ENCODE measurements at places on chromosomes 16 and 17.

GRCh38 chr17:45001310-45001709, 33.2 kb upstream of the C1QL1 start:
- DNase-seq = no peak

- no peak for DNase-seq
Measured at GRCh38 chr16:35533683-35534082, 2074.3 kb downstream of the TP53TG3F start.

DNA sequence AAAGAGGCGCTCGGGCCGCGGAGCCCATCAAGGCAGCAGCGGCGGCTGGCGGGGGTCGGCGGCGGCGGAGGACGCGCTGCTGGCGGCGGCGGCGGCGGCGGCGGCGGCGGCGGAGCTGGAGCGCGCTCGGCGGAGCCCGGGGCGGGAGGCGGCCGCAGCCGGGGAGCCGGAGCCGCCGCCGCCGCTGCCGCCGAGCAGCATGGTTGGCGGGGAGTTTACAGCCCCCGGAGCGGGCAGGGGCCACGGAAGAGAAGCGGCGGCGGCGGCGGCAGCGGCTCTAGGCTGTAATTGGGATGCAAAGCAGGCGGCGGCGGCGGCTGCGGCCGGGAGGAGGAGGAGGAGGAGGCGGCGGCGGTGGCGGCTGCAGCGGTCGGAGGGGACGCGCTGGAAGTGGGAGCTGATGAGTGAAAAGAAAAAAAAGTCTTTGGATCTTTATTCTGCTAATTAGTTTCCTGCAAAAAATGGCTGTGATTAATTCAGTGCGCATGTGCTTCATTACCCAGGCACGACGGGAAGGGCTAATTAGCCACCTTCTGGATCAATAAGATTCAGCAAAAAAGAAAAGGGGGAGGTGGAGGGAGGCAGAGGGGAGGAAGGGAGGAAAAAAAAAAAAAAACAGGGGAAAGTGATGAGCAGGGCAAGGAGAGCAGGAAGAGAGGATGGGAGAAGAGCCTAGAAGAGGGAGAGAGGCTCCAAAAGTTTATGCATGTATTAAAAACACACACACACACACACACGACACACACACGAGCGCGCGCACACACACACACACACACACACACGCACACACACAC, 10.9 kb upstream of the ZFHX3 start:
- DNase-seq = no peak

GRCh38 chr16:15523092-15523541, 88.7 kb downstream of the BMERB1 start:
- no peak for DNase-seq

DNA sequence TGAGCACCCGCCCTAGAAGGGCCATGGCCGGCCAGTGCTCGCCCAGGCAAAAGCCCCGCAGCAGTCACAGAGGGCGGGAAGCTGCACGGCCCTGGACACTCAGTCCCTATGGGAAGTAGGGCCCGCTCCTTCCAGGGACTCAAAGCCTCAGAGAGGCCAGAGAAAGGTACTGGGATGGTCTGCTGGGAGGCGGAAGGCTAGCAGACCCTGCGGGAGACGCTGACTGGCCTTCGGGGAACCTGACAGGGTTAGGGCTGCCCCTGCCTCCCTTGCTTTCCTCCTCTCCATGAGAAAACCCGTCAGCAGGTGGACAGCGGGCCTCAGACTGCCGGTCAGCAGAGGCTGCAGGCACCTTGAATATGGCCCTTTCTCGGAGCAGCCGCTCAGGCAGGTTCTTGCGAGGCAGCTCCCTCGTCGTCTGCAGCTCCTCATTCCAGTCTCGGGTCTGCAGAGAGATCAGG, 11.5 kb downstream of the CLUH start:
- DNase-seq = no peak

- DNase-seq = no peak
Measured at GRCh38 chr16:24883714-24884151, 38.0 kb downstream of the SLC5A11 start.

DNA sequence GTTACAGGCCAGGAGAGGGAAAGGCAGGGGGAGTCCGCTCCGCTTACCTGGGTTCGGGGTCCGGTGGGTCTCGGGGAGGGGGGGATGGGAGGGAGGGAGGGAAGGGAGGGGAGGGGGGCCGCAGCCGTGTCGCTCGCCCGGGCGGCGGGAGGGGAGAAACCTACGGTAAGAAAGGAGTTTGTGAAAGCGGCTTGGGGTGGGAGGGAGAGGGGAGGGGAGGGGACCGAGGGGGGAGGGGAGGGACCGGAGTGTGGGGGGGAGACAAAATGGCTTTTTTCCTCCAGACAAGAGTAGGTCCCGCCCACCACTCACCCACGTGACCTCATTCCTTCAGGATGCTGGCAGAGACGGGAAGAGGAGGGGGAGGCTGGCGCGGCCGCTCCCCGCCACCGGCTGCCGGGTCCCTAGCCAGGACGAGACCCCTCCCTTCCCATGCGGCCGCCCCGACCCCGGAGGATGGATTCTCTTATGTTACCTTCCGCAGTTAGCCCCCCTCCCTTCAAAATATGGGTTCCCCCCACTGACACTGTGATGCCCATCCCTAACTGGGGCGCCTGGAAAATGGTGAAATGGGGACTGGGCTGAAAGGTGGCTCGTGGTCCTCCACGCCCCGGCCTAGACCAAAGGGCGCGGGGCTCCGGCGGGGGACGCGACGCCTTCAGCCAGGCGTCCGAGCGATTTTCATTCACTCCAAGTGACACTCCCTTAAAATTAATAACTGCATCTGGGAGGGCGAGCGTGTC, at the start of gene PCGF2:
Gene PCGF2, minus strand, starts transcription at position 188 of the 743 bp plus-strand sequence. CDS start 7,934 bp downstream, outside the sequence.
- DNase-seq = no peak

DNA sequence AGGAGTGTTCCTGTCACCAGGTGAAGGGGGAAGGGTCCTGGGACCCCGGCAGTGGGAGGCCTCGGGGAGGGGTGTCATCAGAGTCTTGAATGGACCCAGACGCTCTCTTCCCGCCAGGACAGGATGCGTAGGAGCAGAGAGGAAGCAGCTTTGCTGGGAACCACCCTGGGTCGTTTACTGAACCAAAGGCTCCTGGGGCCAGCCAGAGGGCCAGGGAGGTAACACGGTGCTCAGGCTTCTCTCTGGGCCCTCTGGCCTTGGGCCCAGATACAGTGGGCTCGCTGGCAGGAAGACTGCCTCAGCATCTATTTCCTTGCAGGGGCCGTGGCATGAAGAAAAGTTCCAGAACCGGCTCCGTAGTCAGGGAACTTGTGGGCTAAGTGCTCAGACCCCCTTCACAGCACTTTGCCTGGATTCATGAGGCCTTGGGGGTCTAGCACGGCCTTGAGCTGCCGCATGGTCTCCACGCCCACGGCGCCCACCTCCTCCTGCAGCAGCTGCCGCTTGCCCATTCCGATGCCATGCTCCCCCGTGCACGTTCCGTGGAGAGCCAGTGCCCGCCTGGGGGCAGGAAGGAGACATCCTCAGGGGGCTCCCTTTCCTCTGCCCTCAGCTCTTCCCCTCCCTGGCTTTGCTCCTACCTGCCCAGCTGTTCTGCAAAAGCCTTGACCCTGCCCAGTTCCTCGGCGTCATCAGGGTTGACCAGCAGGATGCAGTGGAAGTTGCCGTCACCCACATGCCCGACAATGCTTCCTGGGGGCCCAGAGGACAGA, 4.4 kb downstream of the LDHD start:
- DNase-seq = peak; percentile 43

GRCh38 chr17:59433586-59433985, 102.1 kb downstream of the YPEL2 start:
- DNase-seq = no peak

GRCh38 chr16:16127469-16128116, 95.7 kb downstream of the ABCC6 start:
- DNase-seq = peak; percentile 34

DNA sequence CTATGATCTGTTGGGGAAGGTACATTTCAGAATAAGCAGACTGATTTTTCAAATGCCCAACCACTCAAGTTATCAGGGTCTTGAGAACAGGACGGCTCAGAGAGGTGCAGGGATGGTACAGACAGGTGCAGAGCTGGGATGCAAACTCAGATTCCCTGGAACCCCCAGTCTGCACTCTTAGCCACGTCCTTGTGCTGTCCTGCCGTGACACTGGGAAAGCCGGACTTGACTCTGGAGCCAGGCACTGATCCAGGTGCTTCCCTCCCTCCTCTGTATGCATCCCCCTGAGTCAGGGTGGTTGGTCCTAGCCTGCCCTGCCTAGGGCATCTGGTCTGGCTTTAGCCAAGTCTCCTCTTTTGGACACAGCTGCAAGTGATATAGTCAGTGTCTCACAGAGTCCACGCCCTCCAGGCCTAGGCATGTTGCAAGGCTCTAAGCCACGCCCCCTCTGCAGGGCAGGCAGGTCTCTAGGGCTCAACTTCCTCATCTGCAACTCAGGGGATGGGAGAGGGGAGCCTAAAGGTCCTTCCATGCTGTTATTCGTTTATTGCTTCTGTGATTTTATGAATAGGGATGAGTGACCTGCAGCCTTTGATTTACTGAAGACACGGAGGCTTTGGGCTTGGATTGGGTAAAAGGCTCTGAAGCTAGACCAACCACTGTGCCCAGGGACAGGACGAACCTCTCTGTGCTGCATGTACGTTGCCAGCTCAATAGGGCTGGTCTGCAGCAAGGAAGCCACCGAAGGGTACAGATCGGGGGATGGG, 97.3 kb downstream of the SDK2 start:
- peak; percentile 45 for DNase-seq

GRCh38 chr17:14086189-14086588, 16.9 kb downstream of the COX10 start:
- DNase-seq = no peak

DNA sequence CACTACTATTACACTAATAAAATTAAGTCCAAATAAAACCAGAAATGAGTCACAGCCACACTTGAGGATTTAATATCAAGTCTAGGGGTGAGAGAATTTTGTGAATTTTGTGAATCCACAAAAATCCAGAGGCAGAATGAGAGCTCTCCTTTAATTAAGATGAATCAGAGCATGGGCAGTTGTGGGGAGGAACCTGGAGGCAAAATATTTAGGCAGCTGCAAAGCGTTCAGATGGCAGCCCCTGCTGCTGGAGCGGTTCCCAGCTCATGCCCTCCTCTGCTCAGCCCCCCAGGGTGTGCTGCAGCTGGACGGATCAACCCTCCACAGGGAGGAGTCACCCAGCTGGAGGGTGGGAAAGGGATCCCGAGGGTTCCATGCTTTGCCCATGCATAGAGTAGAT, 43.4 kb upstream of the IRX6 start:
- DNase-seq = no peak

DNA sequence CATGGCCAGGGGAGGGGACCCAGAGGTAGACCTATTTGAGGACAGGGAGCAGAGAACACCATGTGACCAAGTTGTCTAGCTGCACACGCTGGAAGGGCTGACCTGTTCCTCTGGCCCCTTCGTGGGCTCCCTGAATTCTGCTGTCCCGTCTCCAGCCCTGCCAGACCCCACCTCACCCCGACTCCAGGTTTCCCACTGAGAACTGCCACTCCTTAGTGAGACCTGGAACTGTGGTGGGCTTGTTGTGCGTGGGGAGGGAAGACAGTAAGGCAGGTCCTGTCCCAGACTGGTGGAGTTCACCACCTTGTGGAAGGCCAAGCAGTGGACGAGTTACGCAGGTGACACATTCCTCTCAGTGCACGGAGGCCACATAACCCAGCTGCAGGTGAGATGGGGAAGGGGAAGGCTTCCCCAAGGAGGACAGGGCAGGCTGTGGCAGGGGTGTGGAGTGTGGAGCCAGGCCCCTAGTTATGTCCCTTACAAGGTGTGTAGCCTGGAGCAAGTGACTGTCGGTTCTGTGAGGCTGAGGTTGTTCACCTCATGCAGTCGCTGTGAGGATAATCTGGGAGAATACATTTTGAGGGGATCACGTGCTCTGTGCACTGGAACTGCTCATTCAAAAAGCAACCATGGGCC, 54.7 kb downstream of the USP22 start:
- DNase-seq = no peak

DNA sequence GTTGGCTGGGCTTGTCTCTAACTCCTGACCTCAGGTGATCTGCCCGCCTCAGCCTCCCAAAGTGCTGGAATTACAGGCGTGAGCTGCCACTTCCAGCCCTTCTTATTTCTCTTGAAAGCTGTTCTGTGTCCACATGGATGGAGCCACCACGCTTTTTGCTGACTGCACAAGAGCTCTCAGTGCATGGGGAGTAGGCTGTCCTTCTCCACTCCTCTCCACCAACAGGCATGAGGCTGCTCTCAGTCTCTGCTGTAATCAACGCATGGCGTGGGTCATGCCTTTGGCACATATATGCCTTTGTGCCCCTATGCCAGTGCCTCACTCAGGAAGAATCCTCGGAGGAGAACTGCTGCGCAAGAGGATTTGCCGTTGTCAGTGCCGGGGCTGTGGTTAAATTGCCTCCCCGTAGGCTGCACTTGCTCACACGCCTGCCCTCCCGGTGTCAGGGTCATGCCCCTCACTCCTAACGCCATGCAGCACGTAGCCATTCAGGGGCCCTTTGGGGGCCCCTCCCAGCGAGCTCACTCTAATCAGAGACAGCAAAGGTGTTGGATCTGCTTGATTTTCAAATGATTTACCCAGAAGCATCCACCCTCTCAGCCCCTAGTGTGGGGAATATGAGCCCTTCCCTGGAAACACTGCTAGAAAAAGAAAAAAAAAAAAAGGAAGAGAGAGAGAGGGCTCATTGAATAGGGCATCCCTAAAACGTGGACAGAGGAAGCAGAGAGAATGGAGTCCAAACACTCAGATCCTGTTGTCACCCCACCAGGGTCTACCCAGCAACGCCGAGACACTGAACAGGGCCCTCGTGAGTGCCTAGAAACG, 47.5 kb upstream of the ZCCHC14 start:
- DNase-seq = no peak

GRCh38 chr17:79144133-79144532, 69.5 kb downstream of the ENGASE start:
- no peak for DNase-seq

GRCh38 chr17:5003214-5003867, 5.6 kb downstream of the KIF1C start:
- no peak for DNase-seq

DNA sequence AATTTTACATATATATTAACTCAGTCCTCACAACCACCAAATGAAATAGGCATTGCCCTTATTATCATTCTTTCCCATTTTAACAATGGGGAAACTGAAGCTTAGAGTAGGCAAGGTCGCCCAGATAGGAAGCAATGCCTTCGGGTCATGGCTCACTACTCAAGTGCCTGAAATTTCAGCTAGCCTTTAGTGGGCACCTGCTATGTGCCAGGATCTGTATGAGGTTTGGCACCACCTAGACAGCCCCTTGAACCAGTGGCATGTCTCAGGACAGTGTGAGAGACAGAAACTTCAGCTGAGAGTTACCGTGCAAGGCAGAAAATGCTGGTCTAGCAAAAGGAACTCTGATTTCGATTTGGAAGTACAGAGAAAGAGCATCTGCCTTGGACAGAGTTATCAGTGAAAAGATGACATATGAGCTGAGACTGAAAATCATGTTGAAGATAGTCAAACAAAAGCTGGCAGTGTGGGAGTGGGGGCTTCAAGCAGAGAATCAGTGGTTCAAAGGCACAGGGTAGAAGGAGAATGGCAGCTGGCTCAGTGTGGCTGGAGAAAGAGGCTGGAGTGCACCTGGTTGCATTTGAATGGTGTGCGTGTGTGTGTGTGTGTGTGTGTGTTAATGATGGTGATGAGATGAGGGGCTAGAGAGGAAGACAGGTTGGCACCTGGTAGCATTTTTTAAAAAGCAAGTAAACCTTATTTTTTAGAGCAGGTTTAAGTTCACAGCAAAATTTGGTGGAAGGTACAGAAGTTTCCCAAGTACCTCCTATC, 29.1 kb downstream of the CDH13 start:
- no peak for DNase-seq
